ENCODE measurements at places on chromosomes 11 and 22.

DNA sequence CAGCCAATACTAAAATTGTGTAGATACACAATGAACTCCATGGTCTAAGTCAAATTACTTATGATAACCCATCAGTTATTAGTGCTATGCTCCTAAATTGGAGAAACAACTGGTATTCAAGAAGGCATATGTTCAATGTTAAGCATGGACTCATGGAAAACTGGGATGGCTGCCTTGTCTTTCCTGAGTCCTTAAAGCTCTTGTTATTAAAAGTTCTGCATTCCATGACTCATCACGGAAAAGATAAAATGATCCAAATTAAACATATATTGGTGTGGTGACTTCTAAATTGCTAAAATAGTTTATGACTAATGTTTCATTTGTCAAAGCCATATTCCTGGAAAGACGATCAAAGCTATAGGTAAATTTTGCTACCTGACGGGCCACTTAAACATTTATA is 9.4 kb upstream of the EI24 start:
- no peak for DNase-seq

- DNase-seq = peak; percentile 69
Observed at GRCh38 chr22:38218661-38219622, 17.1 kb downstream of the MAFF start.

DNA sequence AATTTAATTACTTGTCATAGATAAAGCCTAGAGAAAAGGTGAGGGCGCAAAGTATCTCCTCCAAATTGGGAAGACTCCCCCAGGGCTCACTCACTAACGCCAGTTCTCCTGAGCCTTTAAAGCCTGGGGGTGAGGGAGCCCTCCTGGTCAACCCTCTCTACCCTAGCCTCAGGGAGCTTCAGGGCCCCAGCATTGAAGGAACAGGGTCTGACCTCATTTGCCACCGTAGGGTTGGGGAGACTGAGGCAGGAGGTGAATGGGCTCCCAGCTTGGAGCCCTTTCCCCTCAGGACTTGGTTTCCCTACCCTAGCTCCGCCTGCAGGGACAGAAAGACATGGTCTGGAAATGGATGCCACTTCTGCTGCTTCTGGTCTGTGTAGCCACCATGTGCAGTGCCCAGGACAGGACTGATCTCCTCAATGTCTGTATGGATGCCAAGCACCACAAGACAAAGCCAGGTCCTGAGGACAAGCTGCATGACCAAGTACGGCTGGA is 1.7 kb downstream of the FOLR2 start:
- DNase-seq = no peak

- no peak for DNase-seq
Observed at GRCh38 chr11:38594895-38595294, 1996.9 kb upstream of the RAG2 start.

DNA sequence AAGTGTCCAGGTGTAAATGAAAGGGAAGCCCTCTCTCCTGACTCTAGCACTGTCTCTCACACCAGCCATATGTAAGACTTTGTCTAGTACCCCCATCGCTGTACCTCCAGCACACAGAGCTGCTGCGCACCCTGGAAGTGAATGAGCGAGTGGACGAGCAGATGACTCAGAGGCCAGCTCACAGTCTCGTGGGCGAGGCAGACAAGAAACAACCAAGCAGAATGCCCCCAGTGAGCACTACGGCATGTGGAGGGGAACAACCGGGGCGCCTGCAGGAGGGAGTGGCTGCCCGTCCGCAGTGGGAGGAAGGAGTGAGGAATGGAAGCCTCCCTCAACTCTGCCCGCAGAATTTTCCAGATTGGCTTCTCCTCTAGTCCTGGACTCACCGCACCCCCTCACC is 46.4 kb downstream of the MCM5 start:
- no peak for DNase-seq

DNA sequence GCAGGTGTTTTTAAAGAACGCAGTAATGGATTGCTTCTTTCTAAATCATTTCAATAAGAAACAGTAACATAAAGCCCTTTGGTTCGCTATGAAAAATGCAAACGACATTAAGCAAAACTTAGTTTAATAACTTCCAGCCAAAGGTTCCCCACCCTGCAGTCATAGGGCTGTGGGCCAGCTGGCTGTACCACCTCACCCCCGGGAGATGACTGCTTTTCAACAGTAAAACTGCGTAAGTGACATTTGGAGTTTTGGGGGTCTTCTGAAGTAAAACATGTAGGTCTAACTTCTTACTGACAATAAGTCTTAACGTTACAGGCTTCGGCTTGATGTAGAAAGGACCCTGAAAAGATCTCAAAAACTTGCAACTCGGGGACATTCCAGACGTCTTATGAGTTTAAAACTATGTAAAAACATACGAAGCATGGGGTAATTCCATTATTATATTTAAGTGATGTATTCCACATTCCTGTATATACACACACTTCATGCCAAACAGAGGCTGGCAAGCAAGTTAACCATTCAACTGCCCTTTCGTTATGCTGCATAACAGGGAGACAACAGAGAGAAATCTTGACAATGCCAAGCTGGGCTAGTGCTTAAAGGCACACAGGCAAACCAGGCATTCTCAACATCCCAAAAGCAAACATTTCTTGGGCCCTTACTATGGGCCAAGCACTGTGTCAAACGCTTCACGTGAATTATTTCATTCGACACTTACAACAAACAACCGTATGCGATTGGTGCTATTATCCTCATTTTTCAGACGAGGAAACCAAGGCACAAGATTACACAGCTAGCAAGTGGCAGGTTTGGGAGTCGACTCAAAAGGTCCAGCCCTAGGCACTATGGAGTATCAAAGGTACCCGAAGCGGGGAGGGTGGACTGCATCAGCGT is 1.2 kb downstream of the MRTFA start:
- DNase-seq = no peak

GRCh38 chr11:99351624-99352023 is 330.9 kb downstream of the CNTN5 start:
- no peak for DNase-seq

- no peak for DNase-seq
Observed at GRCh38 chr22:37672206-37672919, 3.1 kb upstream of the LGALS1 start.

GRCh38 chr11:114173843-114174242 is 114.3 kb downstream of the ZBTB16 start:
- no peak for DNase-seq

DNA sequence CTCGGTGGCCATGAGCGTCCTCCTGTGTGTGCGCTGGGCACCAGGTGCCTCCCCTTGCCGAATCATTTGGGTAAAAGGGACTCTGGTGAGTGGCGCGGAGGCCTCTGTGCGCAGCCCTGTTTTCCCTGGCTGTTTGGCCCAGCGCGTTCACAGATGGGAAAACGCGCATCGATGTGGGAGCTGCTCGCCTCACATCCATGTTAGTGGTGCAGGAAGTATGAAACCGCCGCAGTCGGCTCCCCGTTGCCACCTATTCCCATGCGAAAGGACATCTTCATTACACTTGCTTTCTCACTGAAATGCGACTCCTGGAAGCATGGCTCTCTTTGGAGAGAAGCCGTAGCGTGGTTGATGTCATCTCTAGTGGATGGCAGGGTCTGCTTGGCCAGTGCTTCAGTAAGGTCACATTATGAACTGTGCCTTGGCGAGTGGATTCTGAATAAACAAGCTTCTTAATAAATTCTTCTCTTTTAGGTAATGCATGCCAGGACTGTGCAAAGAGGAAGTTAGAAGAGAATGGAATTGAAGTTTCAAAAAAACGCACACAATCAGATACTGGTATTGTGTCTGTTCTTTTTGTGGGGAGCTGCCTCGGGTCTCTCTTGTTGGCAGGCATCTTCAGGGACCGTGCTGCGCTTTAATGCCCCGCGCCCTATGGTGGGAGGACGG is 26.3 kb downstream of the FAM118A start:
- DNase-seq = no peak

DNA sequence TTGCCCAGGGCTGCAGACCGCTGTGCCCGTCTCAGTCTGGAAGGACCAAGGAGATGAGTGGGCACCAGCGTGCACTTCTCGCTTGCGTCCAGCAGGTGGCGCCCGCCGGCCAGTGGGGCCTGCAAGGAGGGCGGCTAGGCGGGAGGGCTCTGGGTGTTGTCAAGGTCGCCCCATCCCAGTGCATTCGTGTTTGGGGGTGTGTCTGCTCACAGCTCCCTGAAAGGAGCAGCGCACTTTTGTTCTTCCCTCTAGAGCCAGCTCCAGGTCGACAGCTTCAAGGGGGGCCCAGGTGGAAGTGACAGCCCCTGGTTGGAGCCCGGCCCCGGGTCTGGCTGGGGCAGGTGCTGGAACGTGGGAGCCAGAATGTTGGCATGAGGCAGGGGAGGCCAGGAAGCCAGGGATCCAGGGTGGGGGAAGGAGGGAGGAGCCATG is 23.4 kb upstream of the MPPED1 start:
- no peak for DNase-seq

DNA sequence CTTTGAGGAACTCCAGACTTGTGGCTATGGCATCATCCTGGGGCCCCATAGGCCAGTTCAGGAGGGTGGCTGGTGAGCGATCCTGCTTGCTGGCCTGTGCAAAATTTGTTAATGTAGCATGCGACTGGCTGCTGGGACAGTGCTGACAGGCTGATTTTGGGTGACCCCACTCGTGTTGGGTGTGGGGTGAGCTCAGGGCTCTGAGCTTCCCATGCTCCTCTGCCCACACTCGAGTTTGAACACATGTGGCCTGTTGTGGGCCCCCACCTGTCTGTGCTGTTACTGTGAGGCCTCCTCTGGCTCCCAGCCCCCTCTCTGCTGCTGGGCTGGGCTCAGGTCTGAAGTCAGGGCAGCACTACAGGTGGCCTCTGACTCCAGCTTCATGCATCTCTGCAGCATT is 64.4 kb upstream of the MYEOV start:
- DNase-seq = no peak

DNA sequence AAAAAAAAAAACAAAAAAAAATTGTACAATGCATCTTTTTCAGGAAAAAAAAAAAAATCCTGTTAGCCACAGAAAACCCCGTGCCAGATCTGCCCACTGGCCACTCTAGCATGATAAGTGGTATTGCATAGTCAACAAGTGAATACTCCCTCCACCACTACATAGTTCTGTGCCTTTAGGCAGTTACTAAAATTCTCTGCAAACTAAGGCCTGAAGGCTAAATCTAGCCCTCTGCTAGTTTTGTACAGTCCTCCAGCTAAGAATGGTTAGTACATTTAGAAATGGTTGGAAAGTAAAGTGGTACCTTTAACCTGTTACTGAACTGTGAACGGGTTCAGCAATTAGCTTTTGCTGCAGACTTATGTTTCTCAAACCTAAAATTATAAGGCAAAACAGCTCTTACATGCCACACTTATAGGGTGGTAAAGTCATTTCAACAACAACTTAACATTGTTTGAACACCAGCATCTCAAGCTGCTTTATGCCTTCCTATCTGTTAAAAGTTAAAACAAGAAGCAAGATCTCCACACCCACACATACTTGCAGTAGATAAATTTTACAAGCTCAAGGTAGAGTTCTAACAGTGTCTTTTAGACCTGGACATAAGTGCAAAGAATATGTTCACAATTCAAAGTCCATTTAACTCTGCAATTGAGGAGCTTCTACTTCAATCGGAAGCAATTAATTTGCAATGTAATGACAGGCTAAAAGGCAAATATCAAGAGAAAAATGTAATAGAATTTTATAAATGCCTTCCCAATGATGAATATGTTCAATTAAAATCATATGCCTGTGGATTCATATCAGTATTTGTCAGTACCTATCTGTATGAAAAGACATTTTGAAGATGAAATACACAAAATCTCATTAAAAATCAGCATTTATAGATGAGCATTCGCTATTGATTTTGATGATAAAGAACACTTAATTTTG is 7.3 kb downstream of the C11orf71 start:
- no peak for DNase-seq

GRCh38 chr22:36930041-36930935 is 16.9 kb downstream of the CSF2RB start:
- no peak for DNase-seq

- DNase-seq = no peak
Observed at GRCh38 chr22:17637490-17638181, 921 bp upstream of the BCL2L13 start.

- DNase-seq = no peak
Observed at GRCh38 chr22:32823024-32823730, 21.7 kb downstream of the TIMP3 start.

DNA sequence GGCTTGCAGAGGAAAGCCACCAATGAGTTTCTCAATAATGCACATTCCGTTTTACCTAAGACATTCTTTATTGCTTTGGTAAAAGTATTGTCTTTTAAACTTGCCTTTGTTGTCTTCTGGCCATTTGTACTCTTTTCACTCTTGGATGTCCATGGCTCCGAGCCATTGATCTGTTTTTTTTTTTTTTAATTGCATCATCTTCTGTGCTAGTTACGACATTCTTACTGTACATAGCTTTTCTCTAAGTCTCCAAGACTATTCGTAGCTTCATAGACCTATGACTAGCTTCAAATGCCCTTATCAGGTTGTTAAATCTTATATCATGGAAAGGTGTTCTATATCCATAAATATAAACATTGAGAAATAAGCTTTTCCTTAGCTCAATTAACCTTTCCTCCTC is 1522.6 kb downstream of the FAM181B start:
- no peak for DNase-seq

DNA sequence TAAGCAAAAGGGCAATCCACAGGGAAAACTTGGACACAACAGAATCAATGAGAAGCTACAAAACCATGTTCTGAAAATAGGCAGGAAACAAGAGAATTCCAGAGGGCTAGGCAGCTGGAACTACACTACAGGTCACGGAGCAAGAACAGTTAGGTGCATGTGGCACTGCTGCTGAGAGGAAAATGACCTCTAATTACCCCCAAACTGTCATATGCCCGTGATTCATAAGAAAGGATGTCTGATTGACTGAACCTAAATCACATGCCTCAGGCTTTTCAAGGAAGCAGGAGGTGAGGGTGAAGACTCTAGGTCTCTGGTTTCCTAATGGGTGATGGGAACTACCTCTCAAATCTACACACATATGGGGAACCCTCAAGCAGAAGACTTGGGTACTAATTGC is 17.9 kb upstream of the RRAS2 start:
- DNase-seq = no peak

- peak; percentile 53 for DNase-seq
Observed at GRCh38 chr22:45318168-45318557, 8.4 kb downstream of the FAM118A start.

DNA sequence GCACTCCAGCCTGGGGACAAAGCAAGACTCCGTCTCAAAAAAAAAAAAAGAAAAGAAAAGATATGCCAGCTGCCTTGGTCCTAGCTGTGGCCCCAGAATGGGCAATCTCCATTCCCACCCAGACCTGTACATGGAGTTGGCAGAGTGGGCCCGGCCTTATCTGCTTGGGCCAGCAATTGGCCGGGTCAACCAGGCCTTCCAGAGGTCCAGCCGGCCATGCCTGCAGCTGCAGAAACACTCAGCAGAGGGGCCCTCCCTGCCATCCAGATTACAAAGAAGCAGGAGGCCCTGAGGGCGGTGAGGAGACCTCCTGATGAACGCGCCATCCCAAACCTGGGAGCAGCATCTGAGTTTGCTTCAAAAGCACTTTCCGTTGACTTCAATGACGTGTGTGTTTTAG is 26.9 kb upstream of the ARFGAP3 start:
- no peak for DNase-seq

DNA sequence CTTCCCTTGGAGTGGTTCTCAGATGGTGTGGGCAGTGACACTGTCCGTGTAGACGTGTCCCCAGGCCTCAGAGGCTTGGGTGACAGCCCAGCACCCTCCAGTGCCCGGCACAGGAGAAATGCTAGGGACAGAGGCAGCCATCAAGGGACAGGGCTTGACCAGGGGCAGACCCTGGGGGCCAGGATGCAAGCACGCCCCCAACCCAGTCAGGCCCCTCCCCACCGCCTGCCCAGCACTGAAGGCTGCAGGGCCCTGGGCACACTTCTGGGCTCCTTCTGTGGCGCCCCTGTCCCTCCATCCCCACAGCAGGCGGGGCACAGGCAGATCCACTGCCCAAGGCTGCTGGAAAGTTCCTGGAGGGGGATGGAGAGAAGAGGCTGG is 11.1 kb downstream of the IGF2 start:
- peak; percentile 33 for DNase-seq

- no peak for DNase-seq
Observed at GRCh38 chr11:125372911-125373310, 123.2 kb downstream of the FEZ1 start.
